ENCODE measurements at places on chromosomes 5 and 9. TPM values are rescaled to one million over a fixed set of nuclear protein-coding genes. Genes with fewer than 3 reads are reported as not detected.

The KIF4B gene
- total RNA-seq: not detected

The EMB gene
- 188 TPM for total RNA-seq

The PCDHGC4 gene
- not detected for total RNA-seq

The ACO1 gene
- 8.5 TPM for total RNA-seq

The KLHL3 gene
- total RNA-seq: 21.2 TPM

The INPP5E gene
- total RNA-seq: 23.0 TPM

The PCDHB4 gene
- total RNA-seq: not detected

The GABRA6 gene
- not detected for total RNA-seq

The TIMD4 gene
- total RNA-seq: 3.7 TPM

The SLC36A3 gene
- not detected for total RNA-seq

The EQTN gene
- total RNA-seq: not detected

The PCDHGA7 gene
- 0.28 TPM for total RNA-seq

The DDX4 gene
- total RNA-seq: 1.2 TPM

The FOXD4L6 gene
- total RNA-seq: not detected

The PHF24 gene
- total RNA-seq: not detected

The PCDHGC3 gene
- not detected for total RNA-seq

The TPRN gene
- total RNA-seq: 14.7 TPM

The PRSS3 gene
- not detected for total RNA-seq

The NMUR2 gene
- not detected for total RNA-seq

The ACTBL2 gene
- not detected for total RNA-seq

The PPIC gene
- not detected for total RNA-seq

The TAF11L5 gene
- not detected for total RNA-seq

The PCDHGB3 gene
- 0.82 TPM for total RNA-seq

The FRRS1L gene
- not detected for total RNA-seq

The LPAR1 gene
- total RNA-seq: 0.14 TPM

The PCSK5 gene
- 7.1 TPM for total RNA-seq

The NRG2 gene
- total RNA-seq: not detected

The ZNF454 gene
- total RNA-seq: not detected

The ABHD17B gene
- total RNA-seq: 25.6 TPM

The HARS1 gene
- 77.3 TPM for total RNA-seq
